Dermis microvascular lymphatic vessel endothelial cell (primary cell): ENCODE measurements at places on chromosomes 7 and 10. TPM values are rescaled to one million over a fixed set of nuclear protein-coding genes. Genes with fewer than 3 reads are reported as not detected.

The EN2 gene
- total RNA-seq, result under 0.01 TPM in 1 of 2 replicates, not detected in the other

The SKIDA1 gene
- total RNA-seq, result 1.9 and 3.8 TPM in 2 replicates

The CPXM2 gene
- total RNA-seq, result 0.25 and 0.26 TPM in 2 replicates

The CDNF gene
- 0.26 and 0.38 TPM in 2 replicates for total RNA-seq

The CPA4 gene
- not detected in 2 replicates for total RNA-seq

The HABP2 gene
- 0.25 TPM in 1 of 2 replicates, not detected in the other for total RNA-seq

The AOAH gene
- 0.13 and 0.51 TPM in 2 replicates for total RNA-seq

The UNCX gene
- total RNA-seq, result not detected in 2 replicates

The CYP2C8 gene
- total RNA-seq, result under 0.01 TPM in 1 of 2 replicates, not detected in the other

The NEUROD6 gene
- not detected in 2 replicates for total RNA-seq

The KIF11 gene
- total RNA-seq, result 6.7 and 18.5 TPM in 2 replicates

The MMRN2 gene
- 82.2 and 108 TPM in 2 replicates for total RNA-seq
